Stimulated activated CD4-positive, alpha-beta T cell treated with anti-CD3 and anti-CD28 coated beads, Interleukin-12 subunit alpha, Interleukin-12 subunit beta, amount 100 ng/mL, for 4 hours (primary cell): ENCODE measurements at places on chromosomes 11 and 22.

GRCh38 chr11:45154276-45154675, 7.8 kb downstream of the PRDM11 start:
- no peak for DNase-seq

DNA sequence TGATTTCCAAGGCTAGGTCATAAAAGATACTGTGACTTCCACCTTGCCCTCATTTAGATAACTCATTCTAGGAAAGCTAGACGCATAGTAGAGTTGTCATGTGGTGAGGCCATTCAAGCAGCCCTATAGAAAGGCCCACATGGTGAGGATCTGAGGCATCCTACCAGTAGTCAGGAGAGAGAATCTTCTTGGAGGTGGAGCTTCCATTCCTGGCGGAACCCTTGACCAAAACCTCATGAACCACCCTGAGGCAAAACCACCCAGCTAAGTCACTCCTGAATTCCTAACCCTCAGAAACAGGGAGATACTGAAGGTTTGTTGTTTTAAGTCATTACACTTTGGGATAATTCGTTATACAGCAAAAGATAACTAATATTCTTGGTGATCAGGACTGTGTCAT, 2.9 kb upstream of the HDHD5 start:
- DNase-seq, result no peak

DNA sequence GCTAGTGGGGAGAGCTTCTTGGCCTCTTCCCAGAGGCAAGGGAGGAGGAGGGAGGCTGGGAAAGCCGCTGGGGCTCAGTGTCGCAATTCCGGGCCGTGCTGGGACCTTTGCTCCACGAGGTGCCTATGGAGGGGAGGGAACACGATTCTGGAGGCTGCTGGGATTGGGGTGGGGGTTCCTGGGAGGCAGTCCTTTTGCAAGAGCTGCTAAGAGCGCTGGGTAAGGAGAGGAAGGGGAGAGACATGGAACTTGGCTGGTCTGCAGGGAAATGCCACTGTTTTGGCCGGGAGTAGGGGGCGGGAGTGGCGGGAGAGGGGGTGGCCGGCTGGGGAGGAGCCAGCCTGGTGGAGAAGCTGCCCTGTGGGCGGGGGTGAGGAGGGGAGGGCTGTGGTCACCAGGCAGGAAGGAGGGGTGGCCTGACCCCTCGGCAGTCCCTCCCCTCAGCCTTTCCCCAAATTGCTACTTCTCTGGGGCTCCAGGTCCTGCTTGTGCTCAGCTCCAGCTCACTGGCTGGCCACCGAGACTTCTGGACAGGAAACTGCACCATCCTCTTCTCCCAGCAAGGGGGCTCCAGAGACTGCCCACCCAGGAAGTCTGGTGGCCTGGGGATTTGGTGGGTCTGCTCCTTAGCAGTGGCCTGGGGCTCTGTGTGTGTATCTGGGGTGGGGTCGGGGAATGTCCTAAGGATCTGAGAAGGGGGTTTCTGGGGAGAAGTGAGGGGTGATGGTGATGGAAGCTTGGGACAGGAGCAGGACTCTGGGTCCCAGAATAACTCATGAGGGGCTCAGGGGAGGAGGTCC, at the start of gene NR1H3:
Gene NR1H3, plus strand, starts transcription at position 480 of the 800 bp plus-strand sequence. CDS start 1,221 bp downstream, outside the sequence.
- no peak for DNase-seq

GRCh38 chr22:40121461-40121860, 56.3 kb upstream of the TNRC6B start:
- no peak for DNase-seq

GRCh38 chr11:63558459-63559157, 4.6 kb downstream of the PLAAT2 start:
- no peak for DNase-seq

DNA sequence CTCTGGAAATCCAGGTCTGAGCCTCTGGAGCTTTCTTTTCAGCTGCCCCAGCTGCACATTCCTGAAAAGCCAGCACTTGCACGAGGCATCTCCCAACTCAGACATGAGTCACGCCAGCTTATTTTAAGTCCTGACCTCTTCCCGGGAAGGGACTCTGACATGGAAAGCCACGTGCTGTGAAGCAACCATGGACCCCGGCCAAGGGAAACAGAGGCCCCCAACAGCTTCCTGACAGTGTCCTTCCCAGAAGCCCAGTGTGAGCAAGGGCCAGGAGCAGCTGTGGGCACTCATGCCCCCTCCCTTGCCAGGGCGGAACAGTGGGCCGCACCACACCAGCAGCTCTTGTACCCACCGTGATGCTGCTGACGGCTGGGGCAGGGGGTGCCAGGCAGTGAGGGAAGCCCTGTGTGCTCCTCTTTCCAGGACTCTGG, 118.8 kb upstream of the CADM1 start:
- DNase-seq, result no peak

DNA sequence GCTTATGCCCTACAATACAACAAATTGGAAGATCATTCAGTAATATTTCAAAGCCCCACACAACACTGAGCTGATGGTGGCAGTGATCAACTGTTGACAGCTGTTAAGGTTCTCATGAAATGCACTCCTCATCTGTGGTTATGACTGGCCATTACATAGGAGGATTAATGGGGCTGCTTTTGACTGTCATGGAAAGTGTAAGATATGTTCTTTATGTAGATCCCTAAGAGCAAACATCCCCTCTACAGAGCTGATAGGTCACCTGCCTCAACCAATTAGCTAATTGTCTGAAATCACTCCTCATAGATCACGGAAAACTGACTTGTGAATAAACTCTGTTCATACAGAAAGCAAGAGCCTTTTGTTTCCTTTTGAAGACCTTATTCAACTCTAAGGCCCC, 78.1 kb downstream of the GAB2 start:
- no peak for DNase-seq

DNA sequence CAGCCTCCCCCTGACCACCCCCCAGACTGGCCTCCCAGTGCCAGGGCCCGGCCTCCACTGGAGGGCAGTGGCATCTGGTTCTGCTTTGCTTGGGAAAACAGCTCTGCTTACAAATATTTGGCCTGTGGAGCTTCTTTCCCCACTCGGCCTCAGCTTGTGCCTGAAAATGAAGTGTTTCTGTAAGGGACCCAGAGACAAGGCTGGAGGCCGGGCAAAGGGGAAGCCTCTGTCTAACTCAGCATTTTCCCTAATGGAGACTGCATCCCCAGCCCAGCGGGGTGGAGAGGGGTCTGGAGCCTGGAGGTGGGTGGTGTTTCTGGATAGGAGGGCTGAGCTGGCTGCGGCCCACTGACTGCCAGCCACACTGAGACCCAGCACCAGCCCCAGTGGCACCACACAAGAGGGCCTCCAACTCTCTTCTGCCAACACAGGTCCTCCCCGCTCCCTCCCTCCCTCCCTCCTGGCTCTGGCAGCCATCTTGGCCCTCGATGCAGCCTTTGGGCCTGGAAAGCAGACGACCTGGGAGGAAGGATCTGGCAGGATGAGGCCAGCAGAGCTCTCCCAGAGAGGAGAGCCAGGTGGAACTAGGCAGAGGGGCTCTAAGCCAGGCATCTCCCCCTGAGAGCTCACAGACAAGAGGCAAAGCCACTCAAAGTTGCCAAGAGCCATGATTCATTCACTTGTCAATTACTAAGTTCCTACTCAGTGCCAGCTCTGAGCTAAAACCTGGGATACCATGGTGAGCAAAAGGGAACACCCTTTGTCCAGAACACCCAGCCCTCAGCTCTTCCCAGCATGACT, 77.1 kb upstream of the CD82 start:
- DNase-seq, result no peak
